Glutamatergic neuron (in vitro differentiated cells): ENCODE measurements at places on chromosomes 3 and 15.

DNA sequence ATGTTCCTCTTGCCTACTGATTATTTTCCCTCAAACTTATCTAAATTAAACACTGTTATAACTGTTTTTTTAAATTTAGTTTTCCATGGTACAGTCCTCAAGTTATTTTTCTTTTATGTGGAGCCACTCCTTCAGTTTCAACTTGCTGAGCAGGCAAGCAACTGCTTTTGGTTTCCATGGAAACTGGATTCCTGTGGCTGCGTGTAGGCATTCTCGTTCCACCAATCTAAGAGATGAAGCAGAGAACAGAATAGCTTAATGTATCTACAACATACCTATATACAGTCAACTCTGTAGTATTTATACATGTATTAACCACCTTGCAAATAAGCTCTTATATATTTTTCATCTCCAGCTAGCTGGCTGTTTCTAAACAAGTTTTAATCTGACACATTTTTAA lies 25.8 kb upstream of the ANXA2 start:
- no peak for DNase-seq

DNA sequence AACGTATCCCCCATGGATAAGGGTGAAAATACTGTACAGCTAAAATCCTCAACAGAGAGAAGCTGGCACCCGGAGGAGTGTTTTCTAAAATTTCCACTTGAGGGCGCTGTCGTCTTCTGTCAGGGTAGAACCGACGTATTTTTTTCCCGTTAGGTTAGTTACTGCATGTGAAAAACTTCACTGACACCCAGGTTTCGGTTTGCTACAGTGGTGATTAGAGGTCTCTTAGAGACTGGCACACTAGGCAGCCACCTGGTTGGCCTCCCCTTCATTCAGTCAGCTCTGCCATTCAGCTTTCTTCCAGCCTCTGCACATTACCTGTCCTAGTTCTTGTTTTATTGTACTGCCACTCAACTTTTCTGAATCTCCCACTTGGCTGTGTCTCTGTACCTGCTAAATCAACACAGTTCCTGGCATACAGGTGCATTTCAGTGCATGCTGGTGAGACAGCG lies 18.4 kb downstream of the CCK start:
- DNase-seq = peak; percentile 73

- no peak for DNase-seq
Observed at GRCh38 chr15:92463826-92464225, 70.1 kb downstream of the ST8SIA2 start.

- no peak for DNase-seq
Observed at GRCh38 chr15:33026614-33027013, 167.9 kb downstream of the FMN1 start.

DNA sequence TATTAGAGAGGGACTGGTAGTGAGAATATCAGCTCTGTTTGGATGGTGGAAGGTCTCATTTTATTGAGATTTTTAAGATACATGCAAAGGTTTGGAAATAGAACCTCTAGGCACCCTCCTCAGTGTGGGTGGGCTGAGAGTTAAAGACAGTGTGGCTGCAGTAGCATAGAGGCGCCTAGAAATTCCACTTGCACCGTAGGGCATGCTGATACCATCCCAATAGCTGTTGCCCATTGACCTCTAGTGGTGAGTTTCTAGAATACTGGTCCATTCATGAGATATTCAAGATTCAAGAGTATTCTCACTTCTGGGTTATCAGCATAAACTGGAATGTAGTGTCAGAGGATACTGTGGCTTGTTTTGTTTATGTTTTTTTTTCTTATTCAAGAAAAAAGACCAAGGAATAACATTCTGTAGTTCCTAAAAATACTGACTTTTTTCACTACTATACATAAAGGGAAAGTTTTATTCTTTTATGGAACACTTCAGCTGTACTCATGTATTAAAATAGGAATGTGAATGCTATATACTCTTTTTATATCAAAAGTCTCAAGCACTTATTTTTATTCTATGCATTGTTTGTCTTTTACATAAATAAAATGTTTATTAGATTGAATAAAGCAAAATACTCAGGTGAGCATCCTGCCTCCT lies 87.2 kb downstream of the TGFBR2 start:
- no peak for DNase-seq

- DNase-seq = no peak
Observed at GRCh38 chr3:74066456-74066855, 441.7 kb upstream of the PDZRN3 start.

DNA sequence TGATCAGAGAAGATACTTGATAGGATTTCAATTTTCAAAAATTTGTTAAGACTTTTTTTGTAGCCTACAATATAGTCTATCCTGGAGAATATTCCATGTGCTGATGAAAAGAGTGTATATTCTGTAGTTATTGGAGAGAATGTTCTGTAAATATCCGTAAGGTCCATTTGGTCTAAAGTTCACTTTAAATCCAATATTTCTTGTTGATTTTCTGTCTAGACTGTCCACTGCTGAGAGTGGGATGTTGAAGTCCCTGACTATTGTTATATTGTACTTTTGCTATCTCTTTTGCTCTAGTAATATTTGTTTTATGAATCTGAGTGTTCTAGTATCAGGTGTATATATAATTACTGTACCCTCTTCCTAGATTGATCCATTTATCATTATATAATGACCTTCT lies 406.2 kb upstream of the CNTN4 start:
- DNase-seq = no peak

- no peak for DNase-seq
Observed at GRCh38 chr3:129224984-129225393, 24.4 kb upstream of the COPG1 start.

GRCh38 chr15:39657181-39657580 lies 76.3 kb downstream of the THBS1 start:
- no peak for DNase-seq

- no peak for DNase-seq
Observed at GRCh38 chr15:50248994-50249582, 16.4 kb downstream of the HDC start.

DNA sequence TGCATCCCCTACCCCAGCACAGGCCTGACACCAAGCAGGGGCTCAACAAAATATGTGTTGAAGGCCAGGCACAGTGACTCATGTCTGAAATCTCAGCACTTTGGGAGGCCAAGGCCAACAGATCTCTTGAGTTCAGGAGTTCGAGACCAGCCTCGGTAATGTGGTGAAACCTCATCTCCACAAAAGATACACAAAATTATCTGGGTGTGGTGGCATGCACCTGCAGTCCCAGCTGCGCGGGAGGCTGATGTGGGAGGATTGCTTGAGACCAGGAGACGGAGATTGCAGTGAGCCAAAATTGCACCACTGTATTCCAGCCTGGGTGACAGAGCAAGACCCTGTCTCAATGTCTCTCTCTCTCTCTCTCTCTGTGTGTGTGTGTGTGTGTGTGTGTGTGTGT lies 30.7 kb upstream of the CYP11A1 start:
- DNase-seq = no peak

GRCh38 chr15:88262064-88262463 lies 5.5 kb upstream of the NTRK3 start:
- no peak for DNase-seq

DNA sequence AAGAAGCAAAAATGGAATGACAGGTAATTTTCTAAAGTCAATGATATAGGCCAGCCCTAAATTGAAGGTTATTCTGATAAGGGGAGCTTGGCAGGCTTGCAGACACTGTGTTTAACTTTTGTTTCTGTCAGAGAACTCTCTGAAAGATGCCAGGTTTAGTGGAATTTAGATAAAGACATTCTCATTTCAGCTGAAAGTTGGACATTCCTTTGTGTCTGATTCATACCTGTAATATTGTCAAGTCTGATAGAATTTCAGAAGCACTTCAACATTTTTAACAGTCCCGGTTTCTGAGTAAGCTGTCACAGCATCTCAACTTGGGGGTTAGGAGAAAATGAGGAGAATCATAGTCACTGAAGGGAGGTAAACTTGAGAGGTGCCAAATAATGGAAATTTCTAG lies 84.0 kb downstream of the DIPK2A start:
- DNase-seq = no peak

DNA sequence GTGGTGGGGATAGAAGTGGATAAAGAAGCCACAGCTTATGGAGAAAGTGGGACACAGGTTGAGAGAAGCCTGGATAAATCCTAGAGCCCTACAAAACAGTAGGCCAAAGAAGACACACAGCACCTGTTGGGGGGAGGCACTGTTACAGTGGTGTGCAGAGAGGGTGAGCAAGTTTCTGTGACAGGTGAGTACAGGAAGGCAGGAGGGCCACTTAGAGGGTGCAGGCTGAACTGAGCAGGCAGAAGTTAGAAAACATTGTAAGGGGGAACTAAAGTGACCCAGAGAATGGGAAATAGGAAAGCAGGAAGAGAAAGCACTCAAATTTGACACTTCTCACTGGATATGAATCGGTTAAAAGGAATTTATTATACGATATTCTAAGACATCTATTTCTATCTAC lies 146.1 kb upstream of the TMCO5A start:
- DNase-seq = no peak

- DNase-seq = no peak
Observed at GRCh38 chr3:45705839-45706808, 16.9 kb downstream of the SACM1L start.

DNA sequence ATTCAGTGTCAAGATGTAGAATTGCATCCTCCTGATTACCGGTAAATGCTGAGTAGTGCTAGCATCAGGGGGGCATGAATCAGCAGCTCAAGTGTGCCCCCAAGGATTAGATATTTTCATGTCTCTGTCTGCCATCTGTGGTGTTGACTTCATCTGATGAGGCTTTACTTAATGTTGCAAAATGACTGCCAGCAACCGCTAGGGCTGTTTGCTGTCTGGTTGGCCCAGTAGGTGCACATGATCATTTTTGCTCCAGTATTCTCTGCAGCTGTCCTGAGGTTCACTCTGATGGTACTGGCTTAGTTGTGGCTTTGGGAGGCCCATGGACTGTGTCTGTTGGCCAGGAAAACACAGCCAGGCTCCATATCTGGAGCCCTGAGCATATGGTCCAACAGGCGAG lies 316.4 kb downstream of the SOX2 start:
- DNase-seq = no peak

DNA sequence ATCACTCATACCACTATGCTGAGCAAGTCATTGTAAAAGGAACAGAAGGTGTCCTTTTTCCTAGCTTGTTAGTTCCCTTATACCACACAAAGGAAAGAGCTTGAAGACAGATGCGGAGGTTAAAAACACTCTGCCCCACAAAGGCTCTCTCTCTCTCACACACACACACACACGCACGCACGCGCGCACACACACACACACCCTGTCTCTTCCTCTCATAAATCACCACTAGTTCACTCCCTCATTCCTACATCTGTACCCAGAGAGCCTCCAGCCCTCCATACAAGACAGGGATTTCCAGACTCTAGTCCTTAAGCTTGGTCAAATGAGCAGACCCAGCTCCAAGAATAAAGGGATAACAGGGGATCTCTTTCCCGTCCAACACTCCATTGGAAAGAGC lies 120.1 kb upstream of the THBS1 start:
- DNase-seq = no peak

GRCh38 chr15:66936861-66937582 lies 128.4 kb upstream of the SMAD3 start:
- no peak for DNase-seq

DNA sequence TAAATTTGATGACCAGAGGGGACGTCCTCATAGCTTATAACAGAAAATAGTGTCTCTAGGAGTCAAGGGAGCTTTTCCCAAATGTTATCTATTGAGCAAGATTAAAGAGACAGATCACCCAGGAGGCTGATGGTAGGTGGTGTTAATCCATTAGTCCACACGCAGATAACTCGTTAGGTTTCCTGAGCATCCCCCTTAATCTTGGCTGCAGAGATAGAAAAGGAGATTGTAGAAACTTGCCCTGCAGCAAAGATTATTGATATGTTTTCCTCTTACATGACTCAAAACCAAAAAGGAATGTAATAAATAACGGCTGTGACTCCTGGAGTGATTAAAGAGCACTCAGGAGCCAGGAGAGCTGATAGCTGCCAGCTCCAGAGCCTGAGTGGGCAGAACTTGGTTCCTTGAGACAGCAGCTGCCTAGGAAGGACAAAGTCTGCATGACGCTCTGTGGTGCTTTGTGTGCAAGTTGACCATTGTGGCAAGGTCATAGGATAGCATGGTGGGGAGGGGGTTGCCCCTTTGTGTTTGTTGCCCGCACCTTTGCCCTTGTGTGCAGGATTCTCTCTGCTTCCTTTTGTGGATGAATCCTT lies 234.8 kb downstream of the PTPRG start:
- DNase-seq = no peak

DNA sequence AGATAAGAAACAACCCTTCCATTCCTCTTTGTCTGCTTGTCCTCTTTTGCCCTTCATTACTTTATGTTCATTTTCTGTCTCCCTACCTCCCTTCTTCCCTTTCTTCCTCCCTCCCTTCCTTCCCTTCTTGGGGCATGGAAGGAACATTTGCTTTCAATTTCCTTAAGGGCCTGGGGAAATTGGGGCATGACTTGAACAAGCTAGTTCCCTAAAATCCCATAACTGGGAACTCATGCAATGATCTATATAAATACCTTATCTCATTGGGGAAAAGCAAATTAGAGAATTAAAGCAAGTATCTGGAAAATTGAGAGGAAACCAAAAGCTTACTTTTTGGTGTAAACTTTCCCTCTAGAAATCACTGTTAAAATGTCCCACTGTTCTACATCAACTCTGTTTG lies 35.7 kb downstream of the BOC start:
- DNase-seq = no peak

- no peak for DNase-seq
Observed at GRCh38 chr15:36415643-36416042, 163.8 kb upstream of the CDIN1 start.

GRCh38 chr15:27458345-27459084 lies 487.5 kb downstream of the GABRG3 start:
- DNase-seq = peak; percentile 24

- no peak for DNase-seq
Observed at GRCh38 chr3:53260286-53260785, 4.5 kb upstream of the TKT start.

DNA sequence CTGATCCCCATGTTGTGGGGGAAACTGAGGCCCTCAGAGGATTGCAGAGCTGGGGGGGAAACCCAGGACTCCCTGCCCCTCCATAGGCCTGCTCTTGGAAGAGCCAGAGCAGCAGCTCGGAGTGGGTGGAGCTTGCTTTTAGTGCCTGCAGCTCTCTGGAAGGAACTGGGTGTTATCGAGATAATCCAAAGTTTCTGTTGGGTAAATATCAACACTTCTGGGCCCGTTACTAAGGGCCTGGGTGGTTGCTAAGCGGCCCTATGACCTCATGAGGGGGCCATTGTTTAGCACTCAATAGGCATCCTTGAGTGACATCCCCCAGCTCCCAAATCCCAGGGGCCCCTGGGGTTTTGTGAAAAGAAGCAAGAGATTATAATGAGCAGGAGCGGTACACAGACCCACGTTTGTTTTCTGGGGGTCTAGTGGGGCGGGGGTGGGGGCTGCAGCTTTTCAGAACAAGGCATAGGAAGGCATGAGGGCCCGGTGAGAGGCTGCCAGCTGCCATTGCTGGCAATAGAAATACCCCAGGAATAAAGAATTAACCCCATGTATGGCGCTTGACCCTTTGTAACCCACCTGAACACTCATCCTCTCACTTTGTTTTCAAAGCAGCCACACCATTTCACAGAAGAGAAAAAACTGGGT lies 48.3 kb upstream of the ATP2B2 start:
- DNase-seq = peak; percentile 73

DNA sequence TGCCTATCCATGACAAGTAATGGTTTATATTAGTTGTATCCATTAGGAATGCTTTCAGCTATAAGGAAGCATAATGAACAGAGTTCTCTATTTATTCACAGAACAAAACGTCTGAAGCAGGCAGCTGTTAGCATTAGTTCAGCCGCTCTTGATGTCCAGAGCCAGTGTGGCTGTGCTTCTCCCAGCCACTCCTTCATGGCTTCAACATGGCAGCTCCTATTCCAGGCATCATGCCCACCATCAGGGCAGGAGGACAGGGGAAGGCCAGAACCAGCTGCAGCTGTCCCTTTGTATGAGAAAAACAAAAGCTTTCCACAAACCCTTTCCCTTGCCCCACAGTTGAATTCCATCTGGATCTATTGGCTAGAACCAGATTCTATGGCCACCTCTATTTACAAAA lies 12.9 kb upstream of the SNRK start:
- no peak for DNase-seq
